ENCODE measurements at places on chromosomes 5 and 9.

DNA sequence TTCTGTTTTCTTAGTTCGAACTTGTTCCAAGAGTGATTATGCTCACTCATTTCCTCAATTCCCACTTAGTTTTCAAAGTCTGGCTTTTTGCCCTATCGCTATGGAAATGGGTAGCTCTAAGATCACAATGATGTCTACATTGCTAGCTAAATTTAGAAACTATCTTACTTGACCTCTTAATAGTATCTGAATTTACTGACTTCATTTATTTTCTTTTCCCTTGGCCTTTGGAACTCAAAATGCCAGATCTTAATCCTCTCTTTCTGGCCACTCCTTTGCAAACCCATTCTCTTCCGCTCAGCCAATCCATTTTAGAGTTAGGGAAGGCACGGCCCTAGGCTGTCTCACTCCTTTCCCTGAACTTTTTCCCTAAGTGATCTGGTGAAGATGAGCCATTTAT lies 137.0 kb downstream of the FER start:
- DNase-seq = no peak

DNA sequence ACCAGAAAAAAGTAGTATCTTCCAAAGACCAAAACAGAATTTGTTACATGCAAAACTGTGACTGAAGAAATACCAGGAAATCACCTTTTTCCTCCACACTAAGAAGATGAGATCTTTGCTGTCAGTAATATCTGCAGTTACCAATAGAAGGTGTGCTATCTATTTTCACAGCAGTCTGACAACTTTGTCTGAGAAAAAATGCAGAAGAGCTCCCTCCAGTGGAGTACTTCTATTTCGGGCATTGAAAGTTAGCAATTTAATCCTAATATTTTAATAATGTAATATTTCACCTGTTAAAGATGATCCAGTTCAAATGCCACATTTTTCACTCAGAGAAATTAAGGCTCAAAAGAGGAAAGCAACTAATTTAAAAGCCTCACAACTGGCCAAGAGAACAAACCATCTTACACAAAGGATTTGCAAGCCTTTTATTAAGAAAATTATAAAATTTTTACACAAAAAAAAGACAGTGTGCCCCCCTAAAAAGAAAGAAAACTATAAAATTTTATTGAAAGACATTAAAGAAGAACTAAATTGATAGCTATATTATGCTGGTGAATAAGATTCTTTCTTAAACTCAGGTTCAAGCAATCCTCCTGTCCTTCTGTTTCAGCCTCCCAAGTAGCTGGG lies 50.6 kb downstream of the DEPDC1B start:
- DNase-seq = peak; percentile 36

DNA sequence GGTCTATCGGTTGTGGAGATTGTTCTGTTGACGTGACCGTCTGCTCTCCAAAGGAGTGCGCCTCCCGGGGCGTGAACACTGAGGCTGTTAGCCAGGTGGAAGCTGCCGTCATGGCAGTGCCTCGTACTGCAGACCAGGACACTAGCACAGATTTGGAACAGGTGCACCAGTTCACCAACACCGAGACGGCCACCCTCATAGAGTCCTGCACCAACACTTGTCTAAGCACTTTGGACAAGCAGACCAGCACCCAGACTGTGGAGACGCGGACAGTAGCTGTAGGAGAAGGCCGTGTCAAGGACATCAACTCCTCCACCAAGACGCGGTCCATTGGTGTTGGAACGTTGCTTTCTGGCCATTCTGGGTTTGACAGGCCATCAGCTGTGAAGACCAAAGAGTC lies 128.9 kb upstream of the DMRT1 start:
- no peak for DNase-seq

DNA sequence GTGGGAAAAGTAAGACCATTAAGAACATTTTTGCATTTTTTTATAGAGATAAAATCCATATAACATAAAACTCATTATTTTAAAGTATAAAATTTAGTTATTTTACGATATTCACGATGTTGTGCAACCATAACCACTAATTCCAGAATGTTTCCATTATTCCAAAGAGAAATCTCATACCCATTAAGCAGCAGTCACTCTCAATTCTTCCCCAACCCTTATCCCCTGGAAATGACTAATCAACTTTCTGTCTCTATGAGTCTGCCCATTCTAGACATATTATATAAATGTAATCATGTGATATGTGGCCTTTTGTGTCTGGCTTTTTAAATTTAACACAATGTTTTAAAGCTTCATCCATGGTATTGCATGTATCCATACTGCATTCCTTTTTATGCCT lies 115.6 kb upstream of the ADAMTSL1 start:
- DNase-seq = peak; percentile 16

DNA sequence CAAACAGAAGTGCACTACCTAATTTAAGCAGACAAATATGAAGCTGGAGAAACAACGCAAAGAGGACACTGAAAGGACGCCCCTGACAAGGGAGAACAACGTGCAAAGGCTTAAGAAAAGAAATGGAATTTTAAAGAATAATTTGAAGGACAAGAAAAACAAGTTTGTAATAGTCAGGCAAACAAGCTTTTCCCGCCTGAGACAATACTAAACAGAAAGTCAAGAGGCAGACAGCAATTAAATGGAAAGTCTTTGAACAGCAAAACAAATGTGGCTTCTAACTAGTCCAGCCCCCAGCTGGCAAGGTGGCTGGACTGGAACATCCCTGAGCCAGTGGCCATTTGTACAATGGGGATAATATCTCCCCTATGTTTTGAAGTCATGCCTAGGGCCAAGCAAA lies 63.3 kb downstream of the SIL1 start:
- no peak for DNase-seq

DNA sequence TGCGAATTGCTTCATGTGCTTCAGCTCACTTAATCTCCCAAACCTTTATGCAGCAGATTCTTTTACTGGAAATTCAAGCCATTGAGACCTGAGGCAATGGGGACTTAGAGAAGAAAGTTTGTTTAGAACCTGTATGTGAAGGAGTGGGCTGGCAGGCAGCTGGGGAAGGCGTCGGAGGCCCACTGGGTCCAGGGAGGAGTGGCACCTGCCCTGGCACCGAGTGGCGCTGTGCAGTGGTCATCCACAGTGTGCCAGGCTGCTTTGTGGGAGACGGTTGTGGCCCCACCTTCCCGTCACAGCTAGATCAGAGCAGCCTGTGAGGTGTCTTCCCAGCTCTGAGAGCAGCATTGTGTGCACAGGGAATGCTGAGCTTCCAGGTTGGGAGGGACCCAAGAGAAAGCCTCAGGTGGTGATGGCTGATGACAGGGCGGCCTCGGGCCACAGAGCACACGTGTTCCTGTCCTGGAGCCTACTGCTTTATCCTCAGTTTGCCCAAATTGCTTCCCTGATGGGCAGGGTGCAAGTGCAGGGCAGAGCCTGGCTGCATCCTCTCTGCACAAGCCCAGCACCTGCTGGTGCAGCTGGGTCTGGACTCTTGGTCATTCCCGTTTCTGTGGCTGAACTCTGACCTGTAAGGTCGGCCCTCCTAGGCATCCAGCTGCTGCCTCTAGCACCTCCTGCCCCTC lies 175.2 kb downstream of the CACNA1B start:
- DNase-seq = no peak

DNA sequence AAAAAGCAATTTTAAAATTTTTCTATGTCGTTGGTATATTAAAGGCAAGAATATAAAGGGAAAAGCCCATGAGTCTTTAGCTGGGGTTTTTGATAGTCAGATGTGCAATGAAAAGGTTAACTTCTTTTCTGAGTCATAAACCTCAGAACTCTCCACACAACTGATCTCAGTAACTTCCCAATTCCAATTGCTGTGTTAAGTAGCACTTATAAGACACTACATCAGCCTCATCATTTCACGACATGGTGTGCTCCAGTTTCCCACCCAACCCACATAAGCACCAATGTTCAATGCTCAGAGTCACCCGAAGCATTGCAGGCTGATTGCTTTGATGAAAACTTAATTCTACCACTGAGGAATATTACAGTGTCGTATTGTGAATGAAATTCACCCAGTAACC lies 155.8 kb downstream of the TSSK1B start:
- DNase-seq = peak; percentile 24

- no peak for DNase-seq
These were observed 601.3 kb downstream of the PSAT1 start for GRCh38 chr9:78898234-78898633.

DNA sequence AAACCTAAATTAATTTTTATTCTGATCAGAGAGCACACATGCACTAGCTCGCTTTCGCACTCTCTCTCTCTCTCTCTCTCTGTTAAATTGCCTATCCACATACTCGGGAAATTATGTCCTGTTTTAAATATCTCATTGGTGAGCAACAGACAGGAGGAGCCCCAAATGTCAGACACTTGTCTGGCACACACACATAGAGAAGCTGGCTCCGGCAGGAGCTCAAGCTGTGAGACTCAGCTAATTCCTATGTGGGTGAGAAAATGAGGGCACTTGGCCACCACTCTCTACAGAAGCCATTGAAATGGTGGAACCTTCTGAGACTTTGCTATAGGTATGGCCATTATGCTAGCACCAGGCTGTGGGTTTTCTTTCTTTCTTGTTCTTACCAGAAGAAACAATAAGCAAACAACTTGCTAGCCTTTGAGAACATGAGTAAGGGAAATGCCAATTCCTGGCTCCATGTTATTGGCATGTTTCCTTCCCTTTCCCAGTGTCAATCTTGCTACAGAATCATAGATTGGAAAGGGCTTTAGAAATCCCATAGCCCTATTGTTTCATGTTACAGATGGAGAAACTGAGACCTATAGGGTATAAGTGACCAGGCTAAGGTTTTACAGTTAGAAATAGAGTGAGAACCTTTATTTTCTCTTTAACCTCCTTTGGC lies 9.0 kb downstream of the RFX3 start:
- DNase-seq = no peak

GRCh38 chr5:132525299-132525724 lies 18.0 kb downstream of the IL5 start:
- DNase-seq = no peak

- DNase-seq = peak; percentile 83
These were observed 202.6 kb downstream of the TSSK1B start for GRCh38 chr5:113232221-113232620.

GRCh38 chr5:117207088-117207668 lies 632.6 kb upstream of the SEMA6A start:
- DNase-seq = no peak

DNA sequence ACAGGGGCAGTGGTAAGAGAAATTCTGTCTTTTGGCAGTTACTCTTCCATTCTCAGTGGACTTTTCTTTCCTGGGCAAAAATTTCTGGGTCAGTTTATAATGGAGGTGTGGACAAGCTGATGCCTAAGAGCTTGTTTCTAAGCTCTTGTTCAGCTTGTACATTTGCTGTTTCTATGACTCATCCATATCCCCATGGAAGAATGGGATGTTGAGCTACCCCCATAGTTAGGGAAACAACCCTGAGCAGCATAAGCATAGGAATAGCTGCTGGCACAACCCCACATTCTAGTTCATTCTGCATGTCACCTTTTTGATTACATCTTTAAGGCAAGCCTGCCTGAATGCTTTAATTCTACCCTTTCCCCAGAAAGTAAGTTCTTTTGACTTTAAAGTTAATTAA lies 173.3 kb downstream of the PSAT1 start:
- no peak for DNase-seq

DNA sequence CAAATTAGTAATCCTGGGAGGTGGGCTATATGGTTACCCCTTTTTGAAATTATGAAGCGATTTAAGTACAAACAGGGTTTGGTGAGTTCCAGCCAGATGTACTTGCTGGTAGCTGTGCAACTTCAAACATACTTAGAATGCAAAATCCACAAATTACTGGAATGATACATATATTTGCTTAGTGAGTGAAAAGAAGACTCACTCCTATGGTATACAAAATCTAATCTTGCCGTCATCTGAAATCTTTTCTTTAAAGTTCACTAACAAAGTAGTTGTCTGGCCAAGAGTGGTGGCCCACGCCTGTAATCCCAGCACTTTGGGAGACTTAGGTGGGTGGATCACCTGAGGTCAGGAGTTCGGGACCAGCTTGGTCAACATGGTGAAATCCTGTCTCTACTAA lies 64.9 kb upstream of the TJP2 start:
- no peak for DNase-seq

DNA sequence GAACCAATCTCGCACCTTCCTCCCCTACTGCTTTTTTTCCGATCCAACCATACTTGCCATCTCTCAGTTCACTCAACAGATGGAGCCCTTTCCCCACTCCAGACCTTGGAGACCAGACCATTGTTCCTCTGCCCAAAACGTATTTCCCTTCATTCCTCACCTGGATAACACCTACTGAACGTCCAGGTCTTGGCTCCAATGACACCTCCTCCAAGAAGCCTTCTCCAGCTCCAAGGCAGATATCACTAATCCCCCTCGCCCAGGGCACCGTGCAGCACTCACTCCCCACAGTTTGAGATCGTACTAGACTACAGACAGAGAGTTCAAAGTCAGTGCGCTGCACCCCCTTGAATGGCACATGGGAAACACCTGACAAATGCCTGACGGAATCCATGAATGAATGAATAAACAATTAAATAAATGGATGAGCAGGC lies 47.1 kb upstream of the AKNA start:
- peak; percentile 7 for DNase-seq

DNA sequence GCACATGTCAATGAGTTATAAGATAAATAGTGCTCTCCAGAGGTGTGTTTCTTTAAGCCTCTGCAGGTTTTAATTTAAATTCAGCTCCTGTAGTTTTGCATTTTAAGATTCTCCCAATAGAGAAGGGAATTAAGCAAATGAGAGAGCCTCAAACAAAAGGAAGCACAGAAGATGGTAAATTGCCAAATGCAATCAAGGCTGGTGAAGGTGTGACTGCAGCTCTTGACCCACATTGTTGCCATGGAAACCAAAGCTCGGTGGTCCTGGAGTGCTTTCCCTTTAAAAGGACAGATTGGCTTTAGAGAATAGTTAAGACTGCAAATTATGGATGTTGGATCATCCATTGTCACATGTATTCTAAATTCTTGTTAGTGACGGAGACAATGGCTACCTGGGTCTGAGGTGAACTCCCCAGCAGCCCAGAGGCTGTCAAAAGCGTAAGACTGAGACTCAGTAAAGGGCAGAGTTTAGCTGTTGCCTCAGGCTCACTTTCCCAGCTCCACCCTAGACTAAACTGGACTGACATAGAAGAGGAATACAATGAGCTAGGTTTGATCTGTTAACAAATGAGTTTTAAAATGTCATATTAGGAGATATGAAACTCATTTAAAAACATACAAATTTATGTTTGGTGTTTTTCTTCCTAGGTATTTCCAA lies 12.3 kb downstream of the GAPT start:
- no peak for DNase-seq
